ENCODE measurements at places on chromosomes 6 and 20.

DNA sequence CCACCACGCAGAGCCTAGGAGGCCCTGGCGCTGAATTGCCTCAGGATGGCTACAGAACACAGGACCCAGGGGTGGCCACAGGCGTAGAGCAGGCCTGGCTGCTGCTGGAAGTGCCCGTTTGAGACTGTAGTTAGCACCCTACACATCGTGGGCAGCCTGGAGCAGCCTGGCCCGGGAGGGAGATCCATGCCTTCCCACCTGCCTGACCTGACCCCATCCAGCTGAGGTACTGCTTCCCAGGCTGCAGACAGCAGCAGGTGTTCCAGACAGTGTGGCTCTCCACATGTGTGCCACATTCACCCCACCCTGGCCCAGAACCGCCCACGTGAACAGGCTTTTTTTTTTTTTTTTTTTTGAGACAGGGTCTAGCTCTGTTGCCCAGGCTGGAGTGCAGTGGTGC is 20.9 kb upstream of the MAP1LC3A start:
- DNase-seq = no peak

DNA sequence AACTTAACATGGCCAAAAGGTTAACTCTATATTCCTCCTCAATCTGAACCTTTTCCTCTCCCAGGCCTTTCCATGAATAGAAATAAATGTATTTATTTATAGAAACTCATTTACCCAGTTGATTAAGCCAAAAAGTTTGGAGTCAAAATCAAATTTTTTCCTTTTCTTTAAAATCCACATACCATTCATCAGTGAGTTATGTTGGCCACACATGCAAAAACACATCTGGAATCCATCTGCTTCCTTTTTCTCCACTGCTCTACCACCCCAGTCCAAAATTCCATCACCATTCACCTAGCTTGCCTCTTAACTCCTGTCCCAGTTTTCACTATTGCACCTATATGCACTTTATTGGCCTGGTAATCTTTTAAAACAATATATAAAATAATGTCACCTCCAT is 62.4 kb upstream of the TMEM200A start:
- DNase-seq = no peak

DNA sequence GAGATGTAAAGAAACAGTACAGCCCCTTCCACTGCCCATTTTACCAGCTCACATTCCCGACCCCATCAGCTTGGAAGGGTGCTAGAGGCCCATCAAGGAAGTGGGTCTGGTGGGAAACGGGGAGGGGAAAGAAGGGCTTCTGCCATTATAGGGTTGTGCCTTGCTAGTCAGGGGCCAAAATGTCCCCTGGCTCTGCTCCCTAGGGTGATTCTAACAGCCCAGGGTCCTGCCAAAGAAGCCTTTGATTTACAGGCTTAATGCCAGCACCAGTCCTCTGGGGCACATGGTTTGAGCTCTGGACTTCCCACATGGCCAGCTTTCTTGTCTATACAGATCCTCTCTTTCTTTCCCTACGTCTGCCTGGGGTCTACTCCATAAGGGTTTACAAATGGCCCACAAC is 10.6 kb upstream of the ZNF76 start:
- DNase-seq = no peak

DNA sequence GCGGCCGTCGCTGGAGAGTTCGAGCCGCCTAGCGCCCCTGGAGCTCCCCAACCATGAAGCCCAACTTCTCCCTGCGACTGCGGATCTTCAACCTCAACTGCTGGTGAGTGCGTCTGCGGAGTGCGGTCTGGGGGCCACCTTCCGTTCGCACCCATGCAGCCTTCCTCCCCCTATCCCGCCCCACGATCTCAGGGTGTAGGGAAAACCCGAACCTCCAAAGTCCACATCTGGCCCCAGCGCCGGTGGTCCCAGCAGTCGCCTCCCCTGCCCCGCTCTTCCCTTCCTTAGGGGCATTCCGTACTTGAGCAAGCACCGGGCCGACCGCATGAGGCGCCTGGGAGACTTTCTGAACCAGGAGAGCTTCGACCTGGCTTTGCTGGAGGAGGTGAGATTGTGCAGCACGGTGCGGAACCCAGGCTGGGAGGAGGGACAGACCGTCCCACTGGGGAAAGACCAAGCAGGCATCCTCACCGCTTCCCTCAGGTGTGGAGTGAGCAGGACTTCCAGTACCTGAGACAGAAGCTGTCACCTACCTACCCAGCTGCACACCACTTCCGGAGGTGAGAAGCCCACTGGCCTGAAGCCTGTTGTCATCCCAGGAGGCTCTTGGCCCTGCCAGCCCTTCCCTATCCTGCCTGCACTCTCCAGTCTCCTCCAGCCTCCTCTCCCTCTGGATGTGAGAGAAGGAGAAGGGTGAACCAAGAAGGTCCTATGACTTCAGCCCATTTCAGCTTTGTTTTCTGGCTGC is 719 bp downstream of the SMPD2 start:
- DNase-seq = peak; percentile 36

DNA sequence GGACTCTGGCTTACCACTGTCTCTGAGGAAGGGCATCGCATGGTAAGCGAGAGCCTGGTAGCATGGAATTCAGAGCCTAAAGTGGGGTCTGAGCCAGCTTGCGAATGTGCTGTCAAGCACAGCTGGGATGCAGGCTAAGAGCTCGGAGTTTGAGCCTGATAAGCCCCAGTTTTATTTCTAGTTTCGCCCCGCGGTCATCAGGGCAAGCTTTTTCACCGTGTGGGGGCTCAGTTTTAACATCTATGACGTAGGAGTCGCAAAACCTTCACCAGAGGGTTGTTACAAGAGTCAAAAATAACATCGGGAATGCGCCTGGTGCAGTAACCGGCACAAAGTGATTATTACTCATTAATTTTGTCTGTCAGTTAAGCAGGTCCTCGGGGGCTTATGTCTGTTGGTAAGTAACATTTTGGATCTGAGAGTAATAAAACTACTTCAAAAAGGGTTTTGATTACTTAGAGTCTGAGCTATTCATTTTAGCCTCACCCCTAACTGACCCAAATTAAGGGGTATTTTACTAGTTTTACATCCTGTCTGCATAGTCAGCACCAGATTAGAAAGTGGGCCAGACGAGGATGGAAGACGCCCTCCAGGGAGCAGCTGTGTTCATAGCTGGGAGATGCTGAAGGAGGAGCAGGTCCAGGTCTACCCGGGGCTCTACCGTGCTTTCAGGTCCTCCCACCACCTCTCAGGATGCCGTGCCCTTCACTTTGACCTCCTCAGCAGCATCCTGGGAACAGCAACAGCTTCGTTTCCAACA is 29.7 kb downstream of the SLC22A23 start:
- no peak for DNase-seq

GRCh38 chr6:112349958-112350357 is 2.8 kb downstream of the RFPL4B start:
- no peak for DNase-seq

DNA sequence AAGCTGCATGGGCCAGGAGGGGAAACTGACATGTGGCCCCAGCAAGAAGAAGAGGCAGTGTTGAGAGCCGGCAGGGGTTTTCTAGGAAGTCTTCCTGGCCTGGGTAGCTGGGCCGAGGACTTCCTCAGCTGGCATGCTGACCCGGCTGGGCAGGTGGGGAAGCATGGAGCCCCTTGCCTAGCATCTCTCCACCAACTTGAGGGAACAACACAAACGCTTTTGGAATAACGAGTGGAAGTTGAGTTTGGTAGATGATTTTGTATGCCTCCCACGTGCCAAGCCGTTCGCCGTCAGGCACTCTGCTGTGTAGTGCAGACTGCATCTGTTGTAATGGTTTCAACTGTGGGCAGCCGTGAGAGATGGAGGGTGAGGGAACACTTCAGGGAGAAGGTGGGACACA is 7.3 kb downstream of the TMEM181 start:
- DNase-seq = no peak

DNA sequence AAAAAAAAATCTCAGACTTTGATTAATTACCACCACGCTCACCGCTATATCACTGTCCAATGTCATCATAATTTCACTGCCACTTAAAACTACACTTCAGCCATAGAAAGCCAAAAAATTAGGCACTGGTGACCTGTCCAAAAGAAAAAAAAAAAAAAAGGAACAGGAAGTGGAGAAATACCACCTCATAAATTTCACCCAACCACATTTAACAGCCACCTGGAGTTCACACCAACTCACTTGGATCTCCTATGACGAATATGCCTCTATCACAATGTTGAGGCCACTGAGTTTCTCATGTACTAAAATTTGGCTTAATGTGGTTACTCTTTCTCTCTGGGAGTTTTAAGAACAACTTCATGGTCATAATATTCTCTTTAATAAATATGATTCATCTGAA is 237.5 kb upstream of the RSPO3 start:
- no peak for DNase-seq

GRCh38 chr6:106453756-106454367 is 93.3 kb downstream of the CRYBG1 start:
- no peak for DNase-seq

- DNase-seq = no peak
Measured at GRCh38 chr20:57884956-57885355, 175.1 kb upstream of the PMEPA1 start.

DNA sequence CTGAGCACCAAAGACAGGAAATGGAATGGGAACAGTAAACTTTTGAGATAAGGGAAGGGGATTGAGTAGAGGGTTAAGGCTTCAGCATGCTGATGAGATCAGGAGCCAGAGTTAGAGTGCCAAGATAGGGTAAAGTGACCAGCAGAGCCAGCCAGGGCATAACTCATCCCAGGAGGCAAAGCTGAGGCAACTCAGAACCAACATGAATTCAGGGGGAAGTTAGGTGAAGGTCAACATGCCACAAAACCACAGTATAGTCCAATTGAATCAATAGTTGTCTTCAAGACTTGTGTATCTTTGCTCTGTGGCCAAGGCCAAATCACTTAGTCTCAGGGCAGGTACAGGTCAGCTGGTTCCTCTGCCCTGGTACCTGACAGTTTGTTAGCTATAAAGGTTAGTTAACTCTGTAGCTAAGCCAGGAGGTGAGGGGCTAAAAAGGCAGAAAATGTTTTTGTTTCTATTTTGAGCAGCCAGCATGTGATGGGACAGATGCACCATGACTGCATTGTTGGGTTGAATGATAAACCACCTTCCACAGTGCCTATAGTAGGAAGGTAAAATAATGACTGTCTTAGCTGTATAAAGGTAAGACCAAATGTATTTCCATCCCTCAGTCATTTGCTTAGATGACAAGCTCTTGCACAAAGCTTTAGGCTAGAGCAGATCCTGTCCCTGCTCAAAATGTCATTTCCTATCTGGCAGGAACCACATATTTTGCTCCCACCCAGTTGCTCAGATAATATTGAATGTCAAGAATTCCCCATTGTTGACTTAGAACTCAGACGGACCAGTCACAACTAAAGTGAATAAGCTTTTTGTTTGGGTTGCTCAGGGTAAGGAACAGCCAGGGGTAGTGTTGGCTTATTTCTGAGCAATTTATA is 15.8 kb downstream of the RNF8 start:
- no peak for DNase-seq

GRCh38 chr20:40636486-40636885 is 52.5 kb downstream of the MAFB start:
- DNase-seq = no peak

DNA sequence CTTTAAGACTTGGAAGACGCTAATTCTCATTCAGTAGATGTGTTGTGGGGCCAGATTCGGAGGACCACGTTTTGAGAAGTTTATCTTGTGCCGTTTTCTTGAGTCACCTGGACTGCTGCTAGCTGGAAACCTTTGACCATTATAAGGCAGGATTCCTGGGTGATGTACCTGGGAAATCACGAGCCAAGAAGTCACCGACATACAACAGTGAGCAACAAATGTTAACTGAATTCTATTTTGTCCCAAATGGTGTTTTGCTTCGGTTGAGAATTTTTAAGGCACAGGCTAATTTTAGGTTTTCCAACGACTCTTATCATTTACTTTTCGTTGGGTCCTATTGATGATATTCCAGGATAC is 93.4 kb upstream of the BTN3A2 start:
- DNase-seq = no peak

GRCh38 chr6:73823046-73823735 is 127.2 kb downstream of the CD109 start:
- no peak for DNase-seq

- no peak for DNase-seq
Measured at GRCh38 chr20:34018166-34018565, 24.5 kb downstream of the RALY start.

DNA sequence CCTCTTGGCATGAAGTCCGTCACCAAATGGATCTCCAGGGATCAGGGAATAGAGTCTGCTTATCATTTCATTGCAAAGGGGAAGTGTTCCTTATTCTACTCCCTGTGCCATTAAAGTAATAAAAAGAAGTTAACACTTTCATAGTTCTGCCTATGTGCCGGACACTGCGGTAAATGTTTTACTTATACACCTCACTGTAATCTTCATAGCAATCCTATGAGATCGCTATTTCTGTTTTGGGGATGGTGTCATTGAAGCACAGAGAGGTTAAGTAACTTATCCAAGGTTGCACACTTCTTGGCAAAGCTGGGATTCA is 177.7 kb downstream of the TSHZ2 start:
- no peak for DNase-seq

DNA sequence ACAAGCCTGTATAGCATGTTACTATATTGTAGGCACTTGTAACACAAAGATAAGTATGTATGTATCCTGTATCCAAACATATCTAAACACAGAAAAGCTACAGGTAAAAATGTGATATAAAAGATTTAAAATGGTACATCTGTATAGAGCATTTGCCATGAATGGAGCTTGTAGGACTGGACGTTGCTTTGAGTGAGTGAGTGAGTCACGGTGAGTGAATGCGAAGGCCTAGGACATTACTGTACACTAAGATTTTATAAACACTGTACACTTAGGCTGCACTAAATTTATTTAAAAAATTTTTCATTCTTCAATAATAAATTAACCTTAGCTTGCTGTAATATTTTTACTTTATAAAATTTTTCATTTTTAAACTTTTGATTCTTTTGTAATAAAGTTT is 136.9 kb downstream of the NKAIN2 start:
- no peak for DNase-seq

DNA sequence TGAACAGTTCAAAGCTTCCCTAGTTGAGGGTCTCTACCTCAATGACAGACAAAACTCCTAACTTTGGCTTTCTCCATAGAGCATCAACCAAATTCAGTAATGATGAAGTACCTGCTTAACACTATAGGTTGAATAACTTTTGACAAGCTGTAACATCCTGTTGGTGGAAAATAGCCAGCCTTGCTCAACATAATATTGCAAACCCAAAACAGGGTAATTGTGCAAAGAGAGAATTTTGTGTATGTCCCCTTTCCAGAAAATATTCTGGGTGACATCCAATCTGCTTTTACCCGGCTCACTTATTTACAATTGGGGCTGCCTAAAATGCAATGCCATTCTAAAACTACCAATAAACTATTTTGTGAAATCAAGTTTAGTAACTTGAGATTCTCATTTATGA is 72.8 kb downstream of the ATXN1 start:
- DNase-seq = no peak

GRCh38 chr6:88499436-88499835 is 333.3 kb upstream of the CNR1 start:
- DNase-seq = no peak
